ENCODE measurements at places on chromosomes 11 and 22.

GRCh38 chr11:105045676-105046296, 651 bp upstream of the CARD16 start:
- no peak for DNase-seq

DNA sequence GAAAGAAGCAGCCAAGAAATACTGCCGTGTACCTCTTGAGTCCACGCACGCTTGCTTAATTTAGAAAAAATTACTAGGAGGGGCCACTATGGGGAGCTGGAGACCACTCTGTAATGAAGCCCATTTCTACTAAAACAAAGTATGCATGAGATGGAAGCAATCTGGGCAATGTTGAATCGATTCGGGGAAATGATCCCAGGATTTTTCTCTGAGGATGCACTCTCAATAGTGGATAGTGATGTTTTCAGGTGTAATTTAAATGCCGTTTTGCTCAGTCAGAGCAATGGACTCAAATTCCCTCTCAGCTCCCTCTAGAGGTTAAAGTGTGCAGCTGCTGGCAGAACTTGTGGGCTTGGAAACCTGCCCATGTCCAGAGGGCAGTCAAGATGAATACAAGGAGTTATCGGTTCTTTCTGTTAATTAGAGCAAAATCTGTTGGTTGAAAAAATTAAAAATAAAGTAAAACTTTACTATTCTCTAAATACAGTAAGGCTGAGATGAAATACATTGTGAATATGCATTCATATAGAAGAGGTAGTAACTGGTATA, 64.1 kb downstream of the ME3 start:
- DNase-seq = peak; percentile 48

- no peak for DNase-seq
These were observed 268.6 kb upstream of the SESN3 start for GRCh38 chr11:95499516-95500135.

GRCh38 chr22:31569126-31569525, 72.8 kb downstream of the SFI1 start:
- DNase-seq = no peak

- peak; percentile 90 for DNase-seq
These were observed 1.6 kb upstream of the PHLDA2 start for GRCh38 chr11:2930704-2931419.

DNA sequence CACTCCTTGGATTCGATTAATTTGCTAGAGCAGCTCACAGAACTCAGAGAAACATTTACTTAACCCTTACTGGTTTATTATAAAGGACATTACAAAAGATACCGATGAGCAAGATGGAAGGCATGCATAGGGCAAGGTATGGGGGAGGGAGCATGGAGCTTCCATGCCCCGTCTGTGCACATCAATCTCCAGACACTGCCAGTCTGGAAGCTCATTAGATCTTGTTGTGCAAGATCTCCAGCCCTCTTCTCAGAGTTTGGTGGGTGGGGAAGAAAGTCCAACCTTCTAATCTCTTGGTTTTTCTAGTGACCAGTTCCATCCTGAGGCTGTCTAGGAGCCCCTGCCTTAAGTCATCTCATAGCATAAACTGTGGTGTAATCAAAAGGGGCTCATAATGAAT, 190.7 kb downstream of the UVRAG start:
- DNase-seq = no peak

DNA sequence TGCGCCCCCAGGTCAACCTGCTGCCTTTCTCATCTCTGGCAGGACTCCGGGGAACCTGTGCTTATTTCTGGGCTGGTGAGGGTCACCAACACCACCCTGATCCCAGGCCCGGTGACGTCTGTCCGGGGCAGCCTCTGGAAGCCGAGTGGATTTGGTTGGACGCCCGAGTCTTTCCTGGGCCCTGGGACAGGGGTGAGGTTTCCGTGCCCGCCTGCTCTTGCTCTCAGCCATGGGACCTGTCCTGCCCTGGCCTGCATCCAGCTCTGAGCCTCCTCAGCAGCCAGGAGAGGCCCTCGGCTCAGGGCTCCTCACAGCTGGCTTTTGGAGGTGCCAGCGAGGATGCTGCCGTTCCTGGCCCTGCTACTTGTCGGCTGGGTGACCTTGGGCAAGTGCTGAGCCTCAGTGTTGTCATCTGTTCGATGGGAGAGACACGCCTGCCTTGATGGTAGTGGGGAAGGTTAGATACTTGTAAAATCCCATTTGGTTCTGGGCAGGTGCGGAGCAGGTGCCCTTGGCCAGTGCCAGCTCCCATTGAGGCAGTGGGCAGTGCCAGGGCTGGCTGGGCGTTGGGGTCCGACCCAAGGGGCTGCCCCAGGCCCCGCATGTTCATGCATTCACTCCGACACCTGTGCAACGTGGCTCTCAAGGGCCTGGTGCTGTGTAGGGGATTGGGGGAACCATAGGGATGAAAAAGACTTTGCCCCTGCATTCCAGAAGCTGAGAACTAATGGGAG, 58.9 kb upstream of the THY1 start:
- DNase-seq = no peak

- DNase-seq = no peak
These were observed 31.3 kb upstream of the LRRC55 start for GRCh38 chr11:57150454-57150917.

DNA sequence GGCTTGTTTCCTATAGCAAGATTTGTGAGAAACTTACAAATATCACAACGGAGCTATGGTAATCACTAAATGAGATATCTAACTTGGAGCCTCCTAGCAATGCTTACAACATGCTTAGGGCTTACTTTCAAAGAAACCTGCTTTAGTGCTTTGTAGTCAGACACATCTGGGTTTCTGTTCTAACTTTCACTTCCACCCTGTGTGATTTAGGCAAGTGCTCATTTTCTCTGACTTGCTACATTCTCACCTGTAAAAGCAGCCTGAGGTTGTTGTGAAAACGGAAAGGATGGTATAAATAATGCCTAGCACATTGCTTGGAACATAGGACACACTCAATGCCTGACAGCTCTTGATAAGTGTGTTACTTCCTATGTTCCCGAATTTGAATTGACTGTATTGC, 45.6 kb downstream of the LRRC4C start:
- no peak for DNase-seq

- no peak for DNase-seq
These were observed 33.9 kb downstream of the ARHGAP1 start for GRCh38 chr11:46666516-46666915.

- no peak for DNase-seq
These were observed 386.5 kb downstream of the SOX6 start for GRCh38 chr11:15969701-15970329.

GRCh38 chr22:46797355-46797754, 34.9 kb downstream of the TBC1D22A start:
- DNase-seq = no peak

DNA sequence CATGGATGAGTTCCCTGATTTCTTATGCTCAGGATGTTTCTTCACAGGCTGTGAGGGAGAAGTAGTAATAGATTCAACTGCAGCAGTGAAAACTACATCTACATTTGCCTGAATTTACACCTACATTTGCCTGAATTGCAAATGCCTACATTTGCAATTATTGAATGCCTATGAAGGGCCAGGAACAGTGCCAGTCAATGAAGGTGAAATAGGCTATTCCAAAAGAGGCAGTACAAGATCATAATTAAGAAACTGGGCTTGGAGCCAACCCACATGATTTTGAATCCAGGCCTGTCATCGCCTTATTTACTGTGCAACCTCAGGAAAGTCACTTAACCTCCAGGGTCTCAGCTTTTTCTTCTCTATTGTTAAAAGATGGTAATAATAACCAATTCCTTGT, 1353.3 kb downstream of the FAM181B start:
- DNase-seq = no peak

- DNase-seq = no peak
These were observed 328.0 kb downstream of the MN1 start for GRCh38 chr22:27473533-27473932.

DNA sequence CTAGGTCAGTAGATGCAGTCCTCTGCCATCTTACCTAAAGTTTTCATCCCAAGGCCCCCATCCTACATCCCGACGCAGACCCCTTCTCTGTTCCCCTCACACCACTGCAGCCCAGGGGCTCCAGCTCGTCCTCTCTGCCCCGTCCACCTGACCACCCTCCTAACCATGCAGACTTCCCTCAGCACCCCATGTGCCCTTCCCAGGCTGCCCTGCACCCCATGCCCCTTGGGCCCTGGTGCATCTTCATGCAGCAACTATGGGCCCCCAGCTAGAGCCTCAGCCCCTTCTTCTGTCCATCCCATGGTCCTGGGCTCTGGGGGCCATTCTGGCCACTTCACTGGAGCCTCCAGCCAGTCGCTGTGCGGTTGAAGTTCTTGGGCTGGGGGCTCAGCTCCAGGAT, 2.9 kb downstream of the PRR33 start:
- no peak for DNase-seq

DNA sequence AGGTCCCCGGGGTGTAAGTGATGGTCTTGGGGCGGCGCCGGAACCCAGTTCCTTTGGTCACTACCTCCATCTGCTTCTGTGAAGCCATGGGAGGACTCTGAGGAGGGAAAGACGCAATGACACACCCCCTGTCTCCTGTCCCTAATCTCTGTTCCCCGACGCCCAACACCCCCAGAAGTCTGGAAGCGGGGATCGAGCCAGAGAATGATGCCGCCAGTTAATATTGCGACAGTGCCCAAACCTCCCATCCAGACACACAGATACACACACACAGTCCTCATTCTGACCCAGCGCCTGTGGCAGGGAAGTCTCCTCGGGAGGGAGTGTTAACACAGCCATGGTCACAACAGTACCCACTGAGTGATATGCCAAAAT, 352 bp downstream of the C22orf23 start:
- DNase-seq = no peak

DNA sequence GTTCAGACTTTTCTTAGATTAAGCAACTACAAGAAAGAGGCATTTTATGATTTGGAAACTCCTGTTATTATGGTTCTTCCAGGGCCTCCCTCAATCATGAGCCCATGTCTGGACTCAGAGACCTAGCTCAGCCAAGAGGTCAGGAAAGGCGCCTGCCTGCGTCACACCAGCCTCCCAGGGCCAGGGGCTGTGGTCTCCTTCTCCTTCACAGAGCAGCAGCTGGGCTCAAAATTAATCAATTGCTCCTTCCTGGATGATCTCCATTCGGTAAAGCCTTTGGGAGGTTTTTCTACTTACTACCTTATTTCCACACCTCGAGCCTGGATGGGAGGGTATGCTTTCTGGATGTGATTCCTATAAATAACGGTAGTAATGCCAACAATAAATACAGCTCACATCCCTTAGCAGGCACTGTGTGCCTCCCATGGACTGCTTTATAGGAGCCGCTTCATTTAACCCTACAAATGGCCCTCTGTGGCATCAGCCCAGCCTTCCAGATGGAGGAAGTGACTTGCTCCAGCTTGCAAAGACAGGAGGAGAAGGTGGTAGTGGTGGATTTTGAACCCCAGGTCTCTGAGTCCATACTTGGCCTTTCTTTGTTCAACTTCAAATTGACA, 1445.6 kb downstream of the TBC1D22A start:
- no peak for DNase-seq

- DNase-seq = no peak
These were observed 31.0 kb upstream of the PPP2R1B start for GRCh38 chr11:111797145-111797581.

DNA sequence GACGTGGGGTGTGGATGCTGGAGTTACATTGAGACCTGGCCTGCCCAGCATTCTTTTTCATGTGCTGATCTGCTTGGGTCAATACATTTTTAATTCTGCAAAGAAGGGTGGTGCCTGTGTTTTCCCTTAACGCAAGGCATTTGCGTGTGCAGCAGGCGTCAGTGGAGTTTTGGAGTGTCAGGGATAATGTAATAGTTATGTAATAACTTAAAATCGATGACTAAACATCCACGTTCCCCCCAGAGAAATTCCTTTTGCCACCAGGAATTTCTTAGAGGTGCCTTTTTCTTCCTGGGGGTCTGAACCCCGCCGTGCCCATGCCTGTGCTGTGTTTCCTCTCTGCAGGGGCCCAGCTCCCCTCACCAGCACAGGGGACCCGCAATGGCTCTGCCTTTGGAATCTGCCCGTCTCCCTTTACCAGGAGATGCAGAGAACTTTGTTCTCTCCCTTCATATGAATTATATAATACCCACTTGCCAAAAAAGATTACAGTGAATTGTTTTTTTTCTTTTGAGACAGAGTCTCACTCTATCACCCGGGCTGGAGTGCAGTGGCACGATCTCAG, 62.6 kb downstream of the TBC1D22A start:
- DNase-seq = no peak

DNA sequence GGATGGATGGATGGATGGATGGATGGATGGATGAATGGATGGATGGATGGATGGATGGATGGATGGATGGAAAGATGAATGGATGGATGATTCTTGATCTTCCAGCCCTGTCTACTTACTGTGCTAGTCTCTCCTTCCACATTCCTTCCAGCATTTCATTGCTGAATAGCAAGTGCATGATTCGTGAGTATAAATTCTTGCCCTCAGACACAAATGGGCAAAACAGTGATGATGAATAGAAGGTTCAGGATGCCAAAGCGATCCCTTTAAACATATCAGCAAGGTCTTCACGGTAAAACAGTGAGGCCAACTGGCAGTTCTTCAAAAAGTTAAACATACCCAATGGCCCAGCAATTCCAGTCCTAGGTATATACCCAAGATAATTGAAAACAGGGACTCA, 400.2 kb downstream of the MN1 start:
- no peak for DNase-seq

DNA sequence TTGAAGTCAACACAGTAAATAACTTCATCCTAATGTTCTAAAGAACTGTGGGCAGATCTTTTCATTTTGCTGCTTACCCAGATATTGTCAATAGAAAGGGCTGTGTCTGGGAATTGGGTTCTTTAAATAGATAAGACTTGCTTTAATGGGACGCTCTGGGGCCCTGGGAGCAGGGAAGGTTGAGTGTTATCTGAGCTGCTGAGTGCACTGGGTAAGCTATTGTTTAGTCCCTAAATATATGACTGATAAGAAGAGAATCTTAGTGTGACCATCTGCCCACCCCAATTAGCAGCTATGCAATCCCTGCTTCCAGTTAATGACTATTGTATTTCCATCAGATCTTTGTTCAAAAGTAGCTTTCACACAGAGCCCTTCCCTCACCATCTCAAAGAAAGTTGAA, 44.4 kb downstream of the ARHGAP42 start:
- DNase-seq = no peak

DNA sequence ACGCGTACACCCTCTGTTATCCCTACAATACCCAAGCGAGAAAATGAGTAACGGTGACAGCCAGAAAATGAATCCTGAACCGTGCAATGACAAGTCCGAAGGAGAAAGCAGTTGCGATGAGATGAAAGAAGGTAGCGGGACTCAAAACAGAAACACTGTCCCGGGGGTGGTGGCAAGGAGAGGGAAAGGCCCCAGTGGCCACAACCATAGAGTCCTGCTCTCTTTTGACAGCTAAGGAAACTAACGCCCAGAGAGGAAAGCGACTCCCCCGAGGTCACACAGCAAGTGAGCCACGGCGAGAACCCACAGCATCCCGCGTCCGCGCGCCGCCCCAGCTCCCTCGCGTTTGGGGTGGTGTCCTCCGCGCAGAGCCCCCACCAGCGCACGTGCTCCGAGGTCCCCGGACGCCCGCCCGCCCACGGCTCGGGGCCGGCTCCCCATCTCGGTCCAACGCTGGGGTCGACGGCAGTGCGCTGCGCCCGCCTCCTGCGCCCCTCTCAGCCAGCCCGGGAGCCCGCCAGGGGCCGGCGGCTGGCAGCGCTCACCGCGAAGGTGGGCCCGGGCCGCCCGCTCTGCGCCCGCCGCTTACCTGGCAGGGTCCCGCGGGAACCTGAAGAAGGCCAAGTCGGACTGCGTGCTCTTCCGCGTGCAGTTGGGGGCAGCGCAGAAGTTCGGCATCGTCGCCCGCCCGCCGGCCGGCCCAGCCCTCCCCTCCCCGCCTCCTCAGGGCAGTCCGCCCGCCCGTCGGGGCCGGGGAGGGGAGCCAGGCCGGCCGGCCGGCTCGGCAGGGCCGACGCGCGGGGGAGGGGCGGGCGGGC, 564 bp downstream of the THAP12 start:
- peak; percentile 62 for DNase-seq

GRCh38 chr11:116986521-116987105, 111.6 kb downstream of the SIK3 start:
- no peak for DNase-seq
